Stimulated activated effector memory CD8-positive, alpha-beta T cell treated with anti-CD3 and anti-CD28 coated beads, Interleukin-12 subunit alpha, Interleukin-12 subunit beta, amount 100 ng/mL, for 72 hours (primary cell): ENCODE measurements at places on chromosomes 1 and 21.
A peak's percentile ranks its signal among the peaks of the same experiment; 100 is the strongest.

- no peak for DNase-seq
Measured at GRCh38 chr1:93180723-93181613, at the start of gene CCDC18. CCDC18 (plus strand) TSS chr1:93180724; CDS start chr1:93183362, 2,638 bp downstream.

- no peak for DNase-seq
Measured at GRCh38 chr1:111690306-111690617, 48.9 kb downstream of the INKA2 start.

DNA sequence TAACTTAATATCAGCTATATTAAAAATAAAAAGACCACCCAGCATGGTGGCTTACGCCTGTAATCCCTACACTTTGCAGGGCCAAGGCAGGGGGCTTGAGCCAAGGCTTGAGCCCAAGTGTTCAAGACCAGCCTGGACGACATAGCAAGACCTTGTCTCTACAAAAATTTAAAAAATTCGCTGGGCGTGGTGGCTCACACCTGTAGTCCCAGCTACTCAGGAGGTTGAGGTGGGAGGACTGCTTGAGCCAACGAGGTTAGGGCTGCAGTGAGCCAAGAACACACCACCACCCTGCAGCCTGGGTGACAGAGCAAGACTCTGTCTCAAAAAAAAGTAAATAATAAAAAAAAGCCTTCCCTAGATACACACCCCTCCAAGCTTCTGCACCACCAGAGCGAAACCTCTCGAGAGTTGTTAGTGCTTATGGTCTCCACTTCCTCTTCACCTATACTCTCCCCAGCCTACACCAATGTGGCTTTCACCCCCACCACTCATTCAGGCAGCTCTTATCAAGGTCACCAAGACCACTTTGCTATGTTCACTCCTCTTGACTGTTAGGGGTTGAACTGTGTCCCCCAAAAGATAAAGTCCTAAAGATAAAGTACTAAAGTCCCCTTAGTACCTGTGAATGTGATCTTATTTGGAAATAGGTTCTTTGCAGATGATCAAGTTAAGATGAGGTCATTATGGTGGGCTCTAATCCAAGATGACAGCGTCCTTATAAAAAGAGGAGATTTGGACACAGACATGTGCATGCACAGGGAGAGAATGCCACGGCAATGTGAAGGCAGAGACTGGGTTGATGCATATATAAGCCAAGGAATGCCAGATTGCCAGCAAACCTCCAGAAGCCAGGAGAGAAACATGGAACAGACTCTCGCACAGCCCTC lies 6.8 kb upstream of the PPP1R15B start:
- DNase-seq: no peak

DNA sequence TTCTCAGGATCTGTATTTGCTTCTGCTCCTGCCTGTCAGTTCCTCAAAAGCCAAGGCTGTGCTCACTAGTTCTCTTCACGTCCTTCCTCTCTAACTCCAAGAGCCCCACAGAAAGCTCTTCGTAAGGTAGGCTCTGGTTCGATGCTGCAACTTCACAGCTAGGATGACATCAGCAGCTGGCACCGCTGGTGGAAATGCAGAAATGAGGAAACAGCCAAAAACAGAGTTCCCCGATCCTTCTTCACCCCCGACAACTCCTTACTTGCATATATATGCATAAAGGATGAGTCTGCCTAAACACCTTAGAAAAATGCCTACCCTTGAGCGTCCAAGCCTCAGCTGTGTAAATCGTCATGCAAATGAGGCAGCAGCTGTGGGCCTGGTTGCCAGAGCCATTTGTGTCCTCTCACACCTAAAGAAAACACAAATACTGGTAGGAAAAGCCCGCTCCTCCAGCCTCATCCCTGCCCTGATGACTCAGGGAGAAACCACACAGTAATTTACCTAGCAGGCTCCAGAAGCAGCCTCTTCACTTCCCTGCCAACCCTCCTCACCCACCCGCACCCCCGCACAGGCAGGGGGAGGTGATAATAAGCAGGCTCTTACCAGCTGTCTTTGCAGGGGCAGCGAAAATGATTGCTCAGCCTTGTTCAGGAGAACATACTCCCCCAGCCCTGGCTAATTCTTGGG lies 28.2 kb downstream of the BATF3 start:
- DNase-seq: peak; percentile 46

- no peak for DNase-seq
Measured at GRCh38 chr21:26119906-26120305, 50.7 kb downstream of the APP start.
